Stimulated activated CD8-positive, alpha-beta memory T cell treated with anti-CD3 and anti-CD28 coated beads, Interleukin-7, amount 100 ng/mL, for 1 hour (primary cell): ENCODE measurements at places on chromosomes 2 and 18.

GRCh38 chr2:103660519-103660918 is 898.7 kb downstream of the TMEM182 start:
- DNase-seq: no peak

GRCh38 chr2:235493775-235494715 is at the start of gene AGAP1:
AGAP1 (plus strand) TSS chr2:235494043.
- no peak for DNase-seq

DNA sequence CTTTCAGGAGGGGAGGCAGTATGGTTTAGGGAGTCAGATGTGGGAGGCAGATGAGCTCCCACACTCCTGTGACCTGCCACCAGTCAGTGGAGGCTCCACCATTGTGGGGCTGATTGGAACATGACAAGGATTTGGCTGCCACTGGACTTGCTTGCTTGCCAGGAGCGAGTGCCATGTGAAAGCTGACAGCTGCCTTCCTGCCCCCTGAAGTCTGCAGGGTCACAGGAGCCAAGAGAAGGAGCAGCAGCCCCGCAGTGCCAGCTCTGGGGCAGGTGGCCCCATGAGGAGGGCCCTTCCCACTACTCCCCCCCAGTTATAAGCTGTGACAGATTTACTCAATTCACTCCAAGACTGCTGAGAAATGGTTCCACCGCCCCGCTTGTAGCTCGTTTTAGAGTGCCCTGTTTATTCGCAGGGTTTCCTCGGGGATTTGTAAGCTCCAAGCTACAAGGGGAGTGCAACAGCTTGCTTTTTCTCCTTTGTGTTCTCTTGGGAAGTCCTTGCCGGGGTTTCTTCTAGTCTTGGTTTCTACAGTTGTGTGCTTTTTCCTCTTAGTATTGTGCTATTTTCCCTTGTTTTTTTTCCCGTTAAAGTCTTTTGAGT is 414.3 kb downstream of the MEIS1 start:
- no peak for DNase-seq

DNA sequence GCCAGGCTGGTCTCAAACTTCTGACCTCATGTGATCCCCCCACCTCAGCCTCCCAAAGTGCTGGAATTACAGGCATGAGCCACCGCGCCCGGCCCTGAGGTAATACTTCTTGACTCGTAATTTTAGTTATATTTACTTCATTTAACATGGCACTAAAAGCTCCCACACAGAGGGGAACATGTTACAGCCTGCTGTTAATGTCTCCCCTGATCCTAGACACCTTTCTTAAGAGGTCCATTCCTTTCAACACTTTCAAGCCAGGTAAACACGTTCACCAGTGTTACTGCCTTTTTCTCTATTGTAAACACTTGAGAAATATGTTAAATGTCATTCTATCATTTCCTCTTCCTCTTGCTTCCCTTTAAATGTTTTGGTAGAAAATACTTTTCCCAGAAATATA is 161.4 kb downstream of the METTL4 start:
- DNase-seq: no peak

DNA sequence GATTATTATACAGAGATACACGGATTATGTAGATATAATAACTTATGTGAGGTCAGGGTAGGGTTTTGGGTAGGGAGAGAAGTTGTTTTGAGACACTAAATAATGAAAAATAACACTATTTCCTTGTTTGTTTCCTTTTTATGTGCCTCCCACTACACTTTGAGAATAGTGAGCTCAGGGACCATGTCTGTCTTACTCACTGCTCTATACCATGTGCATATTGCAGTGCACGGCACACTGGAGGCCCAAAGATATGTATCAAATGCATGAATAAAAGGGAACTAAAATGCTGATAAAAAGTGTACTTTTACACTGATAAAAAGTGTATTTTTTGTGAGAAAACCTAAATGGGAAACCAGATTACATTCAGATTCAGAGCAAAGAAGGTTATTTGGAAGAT is 151.4 kb upstream of the NABP1 start:
- DNase-seq: no peak

DNA sequence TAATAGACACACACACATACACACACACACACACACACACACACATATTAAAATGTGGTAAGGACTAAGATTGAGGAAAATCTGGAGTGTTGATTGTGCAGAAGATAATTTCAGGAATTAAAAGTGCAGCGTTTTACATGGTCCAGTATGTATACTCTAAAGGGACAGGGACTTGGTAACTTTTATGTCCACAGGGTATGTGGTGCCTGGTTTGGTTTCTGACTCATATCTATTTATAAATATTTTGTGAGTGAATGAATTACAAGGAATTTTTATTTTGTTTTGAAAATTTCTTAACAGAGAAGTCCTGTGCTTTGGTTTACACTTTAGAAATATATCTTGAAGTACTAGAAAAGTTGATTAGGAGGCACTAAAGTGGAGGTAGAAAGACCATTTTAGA is 287.7 kb upstream of the NXPH2 start:
- DNase-seq: no peak

DNA sequence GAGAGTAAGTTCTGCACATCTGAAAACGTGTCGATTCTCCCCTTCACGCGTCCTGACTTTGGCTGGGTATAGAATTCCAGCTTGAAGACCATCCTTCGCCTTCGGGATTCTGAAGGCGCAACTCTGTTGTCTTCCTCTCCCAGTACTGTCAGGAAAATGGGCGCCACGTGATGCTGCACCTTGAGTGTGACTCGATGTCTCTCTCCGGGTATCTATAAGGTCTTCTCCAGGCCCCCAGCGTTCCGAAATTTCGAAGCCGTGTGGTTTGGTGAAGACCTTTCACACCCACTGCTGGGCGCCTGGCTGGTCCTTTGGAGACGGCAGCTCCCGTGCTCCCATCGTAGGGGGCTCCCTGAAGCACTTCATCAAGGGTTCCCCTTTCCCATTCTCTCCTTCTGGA is 203.7 kb downstream of the HDAC4 start:
- no peak for DNase-seq

DNA sequence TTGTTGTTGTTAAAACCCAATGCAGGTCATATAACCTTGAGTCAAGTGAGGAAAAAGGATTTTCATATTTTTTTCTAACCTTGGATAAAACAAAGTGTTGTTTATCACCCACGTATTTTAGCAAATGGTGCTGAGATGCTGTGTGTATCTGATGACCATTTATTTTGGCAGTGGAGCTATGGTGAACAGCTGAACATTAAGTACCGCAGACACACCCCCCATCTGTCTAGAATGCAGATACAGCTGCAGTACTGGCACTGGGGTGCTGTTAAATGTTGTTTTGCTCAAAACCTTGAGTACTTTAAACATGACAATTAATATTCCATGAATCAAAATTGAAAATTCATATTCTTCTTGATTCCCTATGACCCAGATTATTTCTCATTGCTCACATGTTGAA is 773.3 kb upstream of the SLC39A10 start:
- no peak for DNase-seq

DNA sequence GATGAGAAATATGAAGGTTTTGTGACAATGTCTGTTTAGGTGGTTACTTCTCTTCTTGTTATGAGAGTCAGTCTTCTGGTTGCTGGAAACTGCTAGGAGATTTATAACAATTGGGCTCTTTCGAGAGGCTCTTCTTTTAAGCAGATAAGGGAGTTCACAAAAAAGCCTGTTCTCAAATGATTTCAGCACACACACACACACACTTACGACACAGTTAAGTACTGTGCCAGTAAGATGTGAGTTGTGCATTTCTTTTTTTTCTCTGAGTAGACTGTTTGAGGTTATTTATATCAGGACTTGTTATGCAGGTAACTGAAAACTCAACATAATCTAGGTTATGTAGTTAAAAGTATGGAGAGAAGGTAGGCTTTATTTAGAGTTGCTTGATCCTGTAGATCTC is 49.8 kb downstream of the MSH2 start:
- no peak for DNase-seq

GRCh38 chr2:23862716-23863426 is 64.1 kb downstream of the ATAD2B start:
- DNase-seq: no peak

- no peak for DNase-seq
Measured at GRCh38 chr2:147500229-147500628, 344.6 kb upstream of the ACVR2A start.

DNA sequence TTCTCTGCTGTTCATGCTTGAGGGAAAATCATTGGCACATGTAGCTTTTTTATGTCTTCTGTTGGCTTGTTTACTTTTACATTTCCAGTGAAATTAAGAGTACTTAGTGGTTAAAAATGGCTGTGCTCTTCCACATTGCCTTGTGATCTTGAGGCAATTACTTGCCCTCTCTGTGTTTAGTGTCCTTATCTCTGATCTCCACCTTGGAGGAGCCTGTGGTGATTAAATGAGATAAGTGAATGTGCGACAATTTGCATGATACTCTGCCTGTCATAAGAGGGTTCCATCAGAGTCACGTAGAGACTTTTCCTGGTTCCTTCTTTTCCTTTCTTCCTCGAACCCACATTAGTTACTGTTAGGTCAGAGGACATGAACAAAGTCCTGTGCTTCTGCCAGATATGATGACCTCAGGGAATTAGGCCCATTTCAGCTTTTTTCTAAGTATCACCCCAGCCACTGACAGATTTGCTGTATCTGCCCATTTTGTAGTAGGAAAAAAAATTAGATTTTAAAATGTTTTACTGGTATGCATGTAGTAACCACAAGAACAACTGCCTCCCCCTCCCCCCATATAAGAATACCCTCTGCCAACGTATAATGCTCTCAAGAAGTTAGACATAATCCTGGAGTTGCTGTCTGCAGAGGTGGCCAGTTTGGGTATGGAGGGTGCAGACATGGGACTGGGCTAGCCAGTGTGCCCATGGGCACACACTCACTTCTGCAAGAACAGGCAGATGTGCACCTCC is 51.9 kb downstream of the TET3 start:
- no peak for DNase-seq

GRCh38 chr2:100745604-100746003 is 74.3 kb upstream of the NPAS2 start:
- DNase-seq: no peak

GRCh38 chr2:238925281-238925680 is 77.4 kb downstream of the TWIST2 start:
- no peak for DNase-seq

DNA sequence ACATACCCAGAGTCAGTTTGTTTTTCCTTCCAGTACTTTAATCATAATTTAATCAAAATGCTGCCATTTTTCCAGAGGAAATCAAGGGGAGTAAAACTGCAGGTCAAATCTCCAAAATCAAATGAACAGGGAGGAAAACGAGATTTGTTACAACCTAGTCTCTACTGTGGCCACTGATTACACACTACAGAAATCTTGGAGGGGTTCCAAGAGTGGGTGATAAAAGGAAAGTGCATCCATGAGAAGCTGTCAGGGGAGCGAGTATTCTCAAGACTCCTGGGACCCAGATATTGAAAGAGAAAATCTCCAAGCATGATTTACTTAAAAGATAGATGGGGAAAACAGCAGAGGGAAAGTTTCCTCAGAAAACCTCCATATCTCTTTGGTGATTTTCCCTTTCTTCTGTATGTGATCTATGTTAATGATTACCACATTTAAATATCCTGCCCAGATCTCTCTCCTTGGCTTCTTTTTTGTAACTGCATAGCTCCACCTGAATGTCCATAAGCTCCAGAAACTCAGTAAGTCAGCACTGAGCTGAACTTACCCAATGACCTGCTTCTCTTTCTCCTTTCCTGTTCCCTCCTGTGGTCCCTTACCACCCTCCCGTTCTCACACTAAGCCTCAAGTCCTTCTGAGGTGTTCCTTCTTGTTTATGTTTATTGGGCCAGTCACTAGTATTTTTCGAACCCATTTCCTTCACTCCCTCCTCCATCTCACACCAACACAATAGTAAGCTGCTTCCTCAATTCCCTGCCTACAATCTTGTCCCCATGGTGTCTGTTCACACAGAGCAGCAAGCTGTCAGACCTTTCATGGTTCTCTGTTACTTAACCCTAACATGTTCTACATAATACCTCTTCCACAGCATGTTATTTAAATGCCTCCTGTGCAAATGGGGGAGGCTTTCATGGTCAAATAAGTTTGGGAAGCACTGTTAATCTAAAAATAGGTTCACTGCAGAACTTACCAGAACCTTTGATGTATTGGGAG is 73.9 kb upstream of the TWSG1 start:
- no peak for DNase-seq

DNA sequence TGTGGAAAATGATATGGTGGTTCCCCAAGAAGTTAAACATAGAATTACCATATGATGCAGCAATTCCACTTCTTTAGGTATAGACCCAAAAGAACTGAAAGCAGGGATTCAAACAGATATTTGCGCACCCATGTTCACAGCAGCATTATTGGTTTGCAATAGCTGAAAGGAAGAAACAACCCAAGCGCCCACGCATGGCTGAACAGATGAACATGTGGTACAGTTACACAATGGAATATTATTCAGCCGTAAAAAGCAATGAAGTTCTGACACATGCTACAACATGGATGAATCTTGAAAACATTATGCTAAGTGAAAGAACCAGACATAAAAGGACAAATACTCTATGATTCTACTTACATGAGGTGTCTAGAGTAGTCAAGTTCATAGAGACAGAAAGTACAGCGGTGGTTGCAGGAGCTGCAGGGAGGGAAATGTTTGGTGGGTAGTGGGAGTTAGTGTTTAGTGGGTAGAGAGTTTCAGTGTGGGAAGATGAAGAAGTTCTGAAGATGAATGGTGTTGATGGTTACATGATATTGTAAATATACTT is 26.7 kb upstream of the ASPRV1 start:
- no peak for DNase-seq
